ENCODE measurements at places on chromosomes 4 and X.

DNA sequence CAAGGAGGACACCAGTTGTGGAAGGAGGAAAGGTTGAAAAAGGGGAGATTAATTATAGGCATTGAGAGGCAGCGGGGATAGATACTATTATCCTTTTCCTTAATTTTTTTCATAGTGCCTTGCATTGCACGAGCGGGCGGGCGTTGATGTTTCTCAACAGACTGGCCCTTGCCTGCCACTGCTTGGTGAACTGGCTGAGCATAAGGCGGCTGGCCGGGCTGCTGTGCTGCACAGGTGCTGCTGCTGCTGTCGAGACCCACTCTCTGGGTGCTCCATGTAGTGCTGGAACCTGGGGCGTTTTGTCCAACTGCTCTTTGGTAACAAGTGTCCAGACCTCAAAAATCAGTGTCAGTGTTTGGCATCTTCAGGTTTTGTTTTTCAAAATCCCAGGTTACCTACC lies 83.3 kb upstream of the PAQR3 start:
- DNase-seq = no peak

- no peak for DNase-seq
These were observed 63.5 kb upstream of the COL25A1 start for GRCh38 chr4:109365939-109366338.

DNA sequence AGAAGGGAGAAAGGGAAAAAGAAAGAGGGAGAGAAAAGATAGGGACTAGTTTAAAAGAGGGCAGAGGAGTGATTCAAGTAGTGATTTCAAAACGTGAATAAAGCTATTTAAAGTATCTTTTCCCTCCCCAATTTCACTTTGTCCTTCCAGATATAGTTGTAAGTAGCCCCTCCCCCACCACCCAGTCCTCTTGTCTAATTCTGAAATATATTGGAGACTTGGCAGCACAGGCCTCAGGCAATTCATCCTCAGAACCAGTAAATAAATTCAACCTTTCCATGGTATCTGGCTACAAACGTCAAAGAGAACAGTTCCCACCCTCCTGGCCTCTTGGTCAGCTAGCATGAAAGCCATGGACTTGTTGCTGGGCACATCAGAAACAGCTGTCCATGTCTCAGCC lies 169.5 kb upstream of the SCML1 start:
- DNase-seq = no peak

DNA sequence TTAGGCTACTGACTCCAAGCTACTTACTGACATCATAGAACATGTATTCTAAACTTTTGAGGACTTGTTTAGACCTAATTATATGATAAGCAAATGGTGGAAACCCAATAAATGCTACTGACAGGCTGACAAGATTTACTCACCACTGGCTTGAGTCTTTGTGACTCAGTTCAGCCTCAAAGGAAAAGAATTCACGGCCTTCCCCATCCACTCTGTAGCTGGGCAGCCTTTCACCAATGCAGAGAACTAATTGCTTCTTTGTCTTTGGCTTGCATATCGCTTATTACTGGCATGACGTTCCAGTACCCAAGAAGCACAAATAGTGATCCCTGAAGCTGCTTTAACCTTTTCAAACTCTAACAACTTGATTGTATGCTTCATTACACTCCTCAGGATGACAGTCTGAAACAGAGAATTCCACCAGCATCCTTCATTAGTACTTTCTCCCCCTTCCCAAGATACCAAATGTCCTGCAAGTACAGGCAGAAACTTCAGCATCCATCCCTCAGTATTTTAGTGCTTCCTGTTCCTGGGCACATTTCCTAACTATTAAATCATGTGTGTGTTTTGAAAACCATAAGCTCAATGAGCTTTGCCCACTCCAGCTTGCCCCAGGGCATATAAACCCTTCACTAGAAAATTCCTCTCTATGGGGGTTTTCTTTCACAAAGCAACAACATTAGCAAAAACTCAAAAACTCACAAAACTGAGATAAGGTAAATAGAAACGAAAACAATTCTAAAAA lies 298.1 kb upstream of the SLC7A11 start:
- no peak for DNase-seq

DNA sequence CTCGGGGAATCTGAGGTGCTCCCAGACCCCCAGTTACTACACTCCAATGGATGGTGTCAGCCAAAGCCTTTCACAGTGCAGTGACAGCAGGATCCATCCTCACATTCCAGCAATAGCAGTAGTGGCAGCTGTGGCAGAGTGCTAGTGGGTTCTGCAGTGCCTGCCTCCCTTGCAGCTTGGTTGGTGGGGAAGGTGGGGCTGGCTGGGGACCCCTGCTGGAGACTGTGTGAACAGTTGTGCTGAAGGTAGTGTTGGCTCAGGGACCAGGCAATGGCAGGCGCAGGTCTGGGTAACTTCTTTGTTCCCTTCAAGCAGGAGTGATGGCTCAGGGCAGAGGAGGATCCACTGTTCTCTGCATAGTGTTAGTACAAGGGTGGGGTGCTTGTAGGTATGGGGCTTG lies 343.7 kb upstream of the TRAM1L1 start:
- no peak for DNase-seq

DNA sequence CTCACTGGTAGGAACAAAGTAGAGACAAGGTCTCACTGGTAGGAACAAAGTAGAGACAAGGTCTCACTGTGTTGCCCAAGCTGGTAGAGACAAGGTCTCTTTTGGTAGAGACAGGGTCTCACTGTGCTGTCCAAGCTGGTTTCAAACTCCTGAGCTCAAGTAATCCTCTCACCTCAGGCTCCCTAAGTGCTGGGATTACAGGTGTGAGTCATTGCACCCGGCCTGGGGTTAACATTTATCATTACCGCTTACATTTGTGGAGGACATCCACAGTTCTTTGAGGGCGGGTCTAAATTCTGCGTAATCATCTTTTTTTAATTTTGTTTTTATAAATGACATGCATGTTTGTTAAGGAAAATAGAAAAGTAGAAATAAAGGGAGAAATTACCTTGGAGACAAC lies 12.0 kb downstream of the RAB33B start:
- DNase-seq = no peak

DNA sequence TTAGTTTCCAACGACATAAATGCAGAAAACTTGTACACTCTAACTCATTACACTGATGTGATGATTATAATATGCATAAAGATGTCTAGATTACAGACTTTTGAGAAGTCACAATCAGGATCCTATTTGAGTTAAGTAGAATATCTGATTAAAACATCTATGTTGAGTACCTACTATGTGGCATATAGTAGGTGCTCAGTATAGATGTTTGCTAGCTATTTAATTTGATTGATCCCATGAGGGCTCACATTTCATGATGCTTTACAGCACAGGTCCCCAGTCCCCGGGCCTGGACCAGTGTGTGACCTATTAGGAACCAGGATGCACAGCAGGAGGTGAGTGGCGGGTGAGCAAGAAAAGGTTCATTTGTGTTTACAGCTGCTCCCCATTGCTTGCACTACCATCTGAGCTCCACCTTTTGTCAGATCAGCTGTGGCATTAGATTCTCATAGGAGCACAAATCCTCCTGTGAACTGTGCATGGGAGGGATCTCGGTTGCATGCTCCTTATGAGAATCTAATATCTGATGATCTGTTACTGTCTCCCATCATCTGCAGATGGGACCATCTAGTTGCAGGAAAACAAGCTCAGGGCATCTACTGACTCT lies 33.0 kb upstream of the CXCL8 start:
- no peak for DNase-seq

GRCh38 chrX:40055495-40055894 lies 42.3 kb downstream of the BCOR start:
- DNase-seq = no peak

GRCh38 chr4:15690020-15690809 lies 8.6 kb downstream of the FAM200B start:
- DNase-seq = peak; percentile 57

GRCh38 chrX:63400340-63400739 lies 49.2 kb upstream of the SPIN4 start:
- DNase-seq = no peak

DNA sequence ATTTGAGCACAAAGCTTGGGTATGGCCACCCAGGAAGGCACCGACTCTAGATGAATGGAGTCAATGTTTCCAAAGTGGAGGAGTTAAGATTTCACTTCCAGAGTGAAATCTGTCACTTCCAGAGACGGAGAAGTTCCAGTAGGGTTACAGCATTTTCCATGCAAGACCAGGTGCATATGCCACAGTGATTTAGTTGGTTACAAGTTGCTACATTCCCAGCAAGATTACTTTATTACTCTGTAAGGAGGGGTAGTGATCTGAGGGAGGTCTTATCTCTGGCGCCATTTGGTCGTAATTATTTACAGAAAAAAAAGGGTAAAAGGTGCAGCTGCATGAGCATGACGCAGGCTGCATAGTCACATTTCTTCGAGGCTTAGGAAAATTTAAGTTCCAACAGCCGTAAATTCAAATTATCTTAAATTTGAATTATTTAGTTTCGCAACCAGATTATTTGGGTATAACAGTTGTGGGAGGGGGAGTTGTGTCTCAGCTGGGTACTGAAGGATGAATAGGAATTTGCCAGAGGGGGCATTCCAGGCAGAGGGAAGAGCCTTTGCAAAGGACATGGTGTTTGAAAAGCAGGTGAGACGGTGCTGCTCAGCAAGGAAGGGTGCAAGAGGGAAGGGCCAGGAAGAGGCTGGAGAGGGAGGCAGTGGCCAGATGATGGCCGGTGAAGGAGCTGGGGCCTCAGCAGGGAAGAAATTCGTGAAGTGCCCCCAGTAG lies 17.4 kb upstream of the AFAP1 start:
- DNase-seq = no peak
